ENCODE measurements at places on chromosomes 7 and 10. TPM values are rescaled to one million over a fixed set of nuclear protein-coding genes. Genes with fewer than 3 reads are reported as not detected.
A peak's percentile ranks its signal among the peaks of the same experiment; 100 is the strongest.

The ADO gene
- total RNA-seq = 13.5 TPM

GRCh38 chr10:14678637-14679036 lies 96.1 kb downstream of the FAM107B start:
- no peak for DNase-seq
- no peak overlapping the region for H3K4me3 ChIP-seq
- H3K4me1 ChIP-seq = no peaks in the 10 kb centered on the region
- H3K27ac ChIP-seq = no peak overlapping the region

DNA sequence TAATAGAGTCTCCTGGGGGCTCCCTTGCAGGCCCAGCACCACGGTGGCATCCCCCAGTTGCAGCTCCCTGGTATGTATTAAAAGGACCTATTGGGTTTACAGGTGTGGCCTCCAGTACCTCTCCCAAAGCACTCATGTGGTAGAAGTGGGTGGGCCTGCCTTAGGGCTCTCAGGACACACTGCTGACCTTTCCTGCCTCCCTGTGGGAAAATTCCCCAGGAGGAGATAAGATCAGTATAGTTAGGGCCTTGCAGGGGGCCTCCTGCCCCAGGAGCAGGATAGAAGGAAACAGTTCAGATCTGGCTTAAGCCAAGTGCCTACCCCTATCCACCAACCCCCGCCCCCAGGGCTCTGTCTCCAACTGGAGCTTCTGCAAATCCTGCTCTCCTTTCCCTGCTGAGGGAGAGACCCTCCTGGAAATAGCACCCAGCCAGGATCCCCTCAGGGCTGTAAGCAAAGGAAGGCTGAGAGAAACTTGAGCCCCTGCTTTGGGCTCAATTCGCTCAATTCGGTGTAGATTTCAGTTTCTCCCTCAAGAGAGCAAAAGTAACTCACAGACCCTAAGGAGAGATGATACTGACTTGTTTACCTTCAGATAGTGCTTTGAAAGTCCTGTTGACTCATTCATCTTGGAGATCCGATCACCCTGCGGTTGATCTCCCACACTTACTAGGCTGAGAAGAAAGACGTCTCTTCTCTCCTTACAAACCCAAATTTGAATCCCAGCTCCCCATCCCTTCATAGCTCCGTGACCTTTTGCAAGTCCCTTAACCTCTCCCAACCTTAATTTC lies 130.6 kb downstream of the WDR11 start:
- no peak for DNase-seq
- H3K4me1 ChIP-seq = peaks cover 7% of the 10 kb centered on the region
- H3K27ac ChIP-seq = no peak overlapping the region
- H3K27me3 ChIP-seq = no peaks in the 10 kb centered on the region
- H3K4me3 ChIP-seq = no peak overlapping the region

The LIPF gene
- not detected for total RNA-seq

DNA sequence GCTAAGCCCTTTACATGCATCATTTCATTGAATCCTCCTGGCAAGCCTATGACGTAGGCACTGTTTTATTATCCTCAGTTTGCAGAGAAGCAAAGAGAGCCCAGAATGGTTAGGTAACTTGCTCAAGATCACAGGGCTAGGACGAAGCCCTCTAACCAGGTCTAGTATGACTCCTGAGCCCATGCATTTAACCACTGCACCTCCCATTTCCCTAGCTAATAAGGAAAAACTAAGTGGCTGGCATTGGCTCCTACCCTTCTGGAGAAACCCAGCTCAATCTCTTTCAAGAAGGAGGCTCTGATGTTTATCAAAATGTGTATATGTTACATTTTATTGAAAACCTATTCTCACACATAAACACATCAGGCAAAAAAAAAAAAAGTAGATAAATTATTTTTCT lies 19.8 kb downstream of the MYOF start:
- no peak overlapping the region for H3K4me3 ChIP-seq
- no peaks in the 10 kb centered on the region for H3K36me3 ChIP-seq
- no peak for DNase-seq
- peak overlapping the region; percentile 61 for H3K27ac ChIP-seq
- H3K27me3 ChIP-seq = no peaks in the 10 kb centered on the region
- H3K4me1 ChIP-seq = peaks cover 12% of the 10 kb centered on the region

- H3K27ac ChIP-seq = no peak overlapping the region
- no peaks in the 10 kb centered on the region for H3K36me3 ChIP-seq
- H3K4me3 ChIP-seq = no peak overlapping the region
Measured at GRCh38 chr7:158759749-158760444, 55.3 kb upstream of the NCAPG2 start.

- no peak overlapping the region for H3K27ac ChIP-seq
- DNase-seq = no peak
- no peaks in the 10 kb centered on the region for H3K36me3 ChIP-seq
- H3K4me1 ChIP-seq = no peaks in the 10 kb centered on the region
- H3K27me3 ChIP-seq = no peaks in the 10 kb centered on the region
Measured at GRCh38 chr10:74334221-74334620, 183.2 kb downstream of the ADK start.

- no peak for DNase-seq
- H3K4me1 ChIP-seq = peaks cover 16% of the 10 kb centered on the region
- H3K36me3 ChIP-seq = no peaks in the 10 kb centered on the region
- H3K27me3 ChIP-seq = no peaks in the 10 kb centered on the region
- no peak overlapping the region for H3K27ac ChIP-seq
- H3K4me3 ChIP-seq = no peak overlapping the region
Measured at GRCh38 chr7:150401424-150401790, 22.3 kb downstream of the ZNF775 start.

DNA sequence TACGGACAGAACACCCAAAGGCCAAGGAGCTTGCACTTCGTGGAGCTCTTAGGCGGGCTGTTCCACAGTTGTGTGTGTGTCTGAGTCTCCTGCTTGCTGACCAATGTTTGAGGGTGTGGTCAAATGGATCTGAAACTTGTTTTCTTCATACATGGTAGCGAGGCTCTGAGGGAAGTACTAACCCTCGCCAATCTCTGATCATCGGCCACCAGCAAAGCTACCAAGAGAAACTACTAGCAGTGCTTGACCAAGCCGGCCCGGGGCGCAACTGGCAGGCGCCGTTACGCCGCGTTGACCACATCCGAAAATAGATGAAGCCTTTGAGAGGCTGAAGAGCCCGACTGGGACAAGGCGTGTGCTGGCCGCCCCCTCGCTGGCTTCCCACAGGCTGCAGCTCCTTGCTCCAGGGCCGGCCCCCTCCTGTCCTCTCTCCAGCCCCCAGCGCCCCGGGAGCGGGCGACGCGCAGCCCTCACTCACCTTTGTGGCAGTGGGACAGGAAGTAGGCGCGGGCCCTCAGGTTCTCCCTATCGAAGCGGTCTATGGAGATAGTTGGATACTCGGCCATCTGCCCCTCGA lies 384 bp downstream of the DCLRE1C start:
- H3K27me3 ChIP-seq = no peaks in the 10 kb centered on the region
- H3K4me1 ChIP-seq = peaks cover 5% of the 10 kb centered on the region
- H3K36me3 ChIP-seq = no peaks in the 10 kb centered on the region

All from colonic mucosa (tissue), 4 donors.